ENCODE measurements at places on chromosomes 16 and 17.
A peak's percentile ranks its signal among the peaks of the same experiment; 100 is the strongest.

DNA sequence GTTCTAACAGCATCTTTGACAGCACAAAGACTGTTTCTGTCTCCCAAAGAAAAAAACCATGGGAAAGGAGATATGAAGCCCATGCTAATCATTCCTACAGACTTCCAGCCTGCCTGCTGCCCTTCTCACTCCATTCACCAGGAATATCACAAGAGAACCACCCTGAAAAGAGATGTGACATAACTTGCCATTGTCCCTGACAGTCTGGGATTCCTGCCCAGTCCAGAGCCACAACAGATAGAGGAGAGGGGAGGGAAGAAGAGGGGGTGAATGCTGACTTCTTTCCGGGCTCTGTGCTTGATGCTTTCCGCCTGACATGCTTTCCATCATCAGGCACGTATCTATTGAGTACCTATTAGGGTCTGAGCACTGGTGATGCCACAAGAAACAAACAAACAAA lies 31.6 kb upstream of the ASIC2 start:
- DNase-seq = no peak

- DNase-seq = peak; percentile 86
Measured at GRCh38 chr17:19317359-19318095, 45.0 kb downstream of the B9D1 start.

- no peak for DNase-seq
Measured at GRCh38 chr16:70383421-70383960, 36.8 kb downstream of the DDX19A start.

DNA sequence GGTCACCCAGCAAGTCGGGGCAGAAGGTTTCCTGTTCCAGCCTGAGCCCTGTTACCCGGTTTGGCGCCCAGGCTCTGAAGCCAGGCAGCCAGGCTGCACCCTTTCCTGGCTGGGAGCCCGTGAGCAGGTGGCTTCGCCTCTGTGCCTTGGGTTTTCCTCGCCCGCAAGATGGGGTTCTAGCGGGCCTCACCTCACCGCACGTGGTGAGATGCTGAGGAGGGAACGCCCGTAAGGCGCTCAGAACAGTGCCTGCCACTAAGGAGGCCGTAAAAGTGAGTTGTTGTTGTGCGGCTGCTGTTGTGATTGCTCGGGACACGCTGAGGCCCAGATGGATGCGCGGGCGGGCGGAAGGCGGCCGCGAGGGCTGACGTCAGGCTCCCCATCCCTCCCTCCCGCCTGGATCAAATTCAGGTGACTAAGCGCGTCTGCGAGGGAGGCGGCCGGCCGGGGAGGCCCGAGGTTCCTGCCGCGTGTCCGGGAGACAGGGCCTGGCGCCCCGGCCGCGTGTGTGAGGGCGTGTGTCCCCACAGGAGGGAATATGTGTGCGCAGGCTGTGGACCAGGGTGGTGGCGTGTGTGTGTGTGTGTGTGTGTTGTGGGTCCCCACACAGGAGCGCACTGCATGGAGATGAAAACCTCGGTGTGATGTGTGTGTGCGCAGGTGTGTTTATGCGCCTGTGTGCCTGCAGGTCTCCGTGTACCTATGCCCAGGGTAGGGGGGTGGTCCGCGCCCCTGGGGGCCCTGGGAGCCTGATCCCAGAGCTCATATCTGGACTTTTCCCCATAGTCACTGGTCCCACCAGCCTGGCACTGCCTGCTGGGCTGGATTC lies 4.3 kb downstream of the CAMKK1 start:
- peak; percentile 92 for DNase-seq

DNA sequence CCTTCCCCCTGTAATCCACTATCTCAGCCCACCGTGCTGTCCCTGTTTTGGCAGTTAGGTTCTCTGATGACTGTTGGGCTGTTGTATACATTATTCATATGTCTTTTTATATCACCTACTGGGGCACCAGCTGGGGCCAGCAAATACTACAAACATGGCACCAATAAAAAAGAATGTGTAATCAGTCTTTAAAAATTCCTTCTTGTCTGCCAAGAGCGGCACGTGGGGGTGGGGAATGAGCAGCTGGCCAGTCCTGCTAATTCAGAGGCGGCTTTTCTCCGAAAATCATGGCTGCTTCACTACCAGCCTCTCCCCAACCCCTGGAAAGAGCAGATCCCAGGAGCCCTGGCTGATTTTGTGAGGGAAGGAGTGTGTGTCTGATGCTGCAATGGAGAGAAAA lies 77.7 kb upstream of the EEF2KMT start:
- DNase-seq = no peak

DNA sequence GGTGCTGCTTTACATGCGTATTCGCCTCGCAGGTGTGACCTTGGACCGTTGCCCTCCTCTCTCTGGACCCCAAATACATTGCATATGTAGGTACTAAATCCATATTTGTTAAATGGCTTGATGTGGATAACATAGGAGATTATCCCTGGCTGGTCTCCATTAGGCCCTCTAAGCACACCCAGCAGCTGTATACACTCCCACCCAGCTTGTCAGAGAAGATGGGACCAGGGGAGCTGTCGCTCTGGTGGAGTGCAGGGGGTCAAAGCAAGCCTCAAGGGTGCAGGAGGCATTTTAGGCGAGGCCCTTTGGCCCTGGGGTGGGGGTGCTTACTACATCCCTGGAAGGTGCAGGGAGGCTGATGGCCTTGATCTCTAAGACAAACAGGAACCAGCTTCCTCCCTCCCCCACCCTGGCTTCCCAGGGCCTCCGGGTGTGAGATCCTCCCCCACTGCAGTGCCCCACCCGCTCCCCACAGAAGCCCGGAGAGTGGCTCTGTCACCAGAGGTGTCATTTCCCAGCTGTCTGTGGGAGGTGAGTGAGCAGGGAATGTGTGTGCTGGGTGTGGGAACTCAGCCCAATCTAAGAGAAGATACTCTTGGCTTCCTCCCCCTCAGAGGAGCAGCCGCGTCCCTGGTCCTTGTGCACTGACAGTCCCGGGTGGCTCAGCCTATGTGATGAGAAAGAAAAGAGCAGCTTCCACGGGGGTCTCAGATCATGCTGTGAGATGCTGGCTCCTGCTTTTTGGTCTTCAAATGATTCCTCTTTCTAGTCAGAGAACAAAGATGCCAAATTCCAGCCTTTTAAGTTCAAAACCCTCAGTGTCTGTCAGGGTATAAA lies 1.4 kb upstream of the VAMP2 start:
- peak; percentile 81 for DNase-seq

DNA sequence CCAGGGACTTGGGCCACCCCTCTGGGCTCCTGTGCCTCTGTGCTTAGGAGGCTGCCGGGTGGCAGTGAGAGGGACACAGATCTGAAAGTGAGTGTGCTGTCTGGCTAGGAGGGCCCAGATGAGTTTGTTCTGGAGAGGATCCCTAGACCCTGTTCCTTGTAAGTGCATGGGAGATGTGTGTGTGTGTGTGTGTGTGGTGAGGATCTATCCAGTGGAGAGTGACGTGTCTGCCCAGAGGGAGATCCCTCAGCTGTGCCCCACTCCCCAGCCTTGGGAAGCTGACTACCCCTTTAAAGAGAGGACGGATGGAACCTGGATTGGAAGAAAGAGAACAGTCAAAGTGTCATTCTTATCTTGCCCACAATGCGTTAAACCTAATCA lies 25.5 kb upstream of the CDC42EP4 start:
- no peak for DNase-seq
